ENCODE measurements at places on chromosomes 6 and 20. TPM values are rescaled to one million over a fixed set of nuclear protein-coding genes. Genes with fewer than 3 reads are reported as not detected.

- DNase-seq: no peak
These were observed 4.1 kb upstream of the SFT2D1 start for GRCh38 chr6:166346449-166346848.

CCDC170 gene
- total RNA-seq: 4.5 TPM

DNMT3B gene
- total RNA-seq: 2.1 TPM

- no peak for DNase-seq
These were observed 83.9 kb downstream of the DLL1 start for GRCh38 chr6:170206851-170207431.

GRCh38 chr6:168196385-168196860 is 117.4 kb upstream of the FRMD1 start:
- peak; percentile 31 for DNase-seq

ARMC2 gene
- 17.2 TPM for total RNA-seq

GRCh38 chr6:129659590-129660345 is 50.2 kb downstream of the ARHGAP18 start:
- DNase-seq: no peak

- no peak for DNase-seq
These were observed 30.6 kb upstream of the PHACTR2 start for GRCh38 chr6:143647191-143647590.

PHACTR3 gene
- total RNA-seq: not detected

- DNase-seq: no peak
These were observed 441.3 kb downstream of the CDC5L start for GRCh38 chr6:44828780-44829179.

DNA sequence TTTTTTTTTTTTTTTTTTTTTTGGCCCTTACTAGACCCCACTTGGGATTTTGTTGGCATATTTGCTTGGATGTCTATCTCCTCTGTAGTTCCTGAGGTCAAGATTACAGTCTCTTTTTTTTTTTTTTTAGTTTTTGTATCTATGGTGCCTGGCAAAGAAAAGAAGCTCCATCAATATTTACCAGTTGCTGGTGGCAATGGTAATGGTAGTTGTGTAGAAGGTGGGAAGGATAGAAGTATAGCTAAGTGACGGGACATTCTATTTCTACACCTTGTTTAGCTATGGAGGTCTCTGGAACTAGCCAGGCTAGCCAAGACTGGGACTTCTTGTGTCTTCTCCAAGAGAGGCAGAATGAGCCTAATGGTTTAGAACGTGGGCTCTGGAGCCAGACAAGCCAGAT is 42.2 kb upstream of the TNFAIP3 start:
- DNase-seq: no peak

DNA sequence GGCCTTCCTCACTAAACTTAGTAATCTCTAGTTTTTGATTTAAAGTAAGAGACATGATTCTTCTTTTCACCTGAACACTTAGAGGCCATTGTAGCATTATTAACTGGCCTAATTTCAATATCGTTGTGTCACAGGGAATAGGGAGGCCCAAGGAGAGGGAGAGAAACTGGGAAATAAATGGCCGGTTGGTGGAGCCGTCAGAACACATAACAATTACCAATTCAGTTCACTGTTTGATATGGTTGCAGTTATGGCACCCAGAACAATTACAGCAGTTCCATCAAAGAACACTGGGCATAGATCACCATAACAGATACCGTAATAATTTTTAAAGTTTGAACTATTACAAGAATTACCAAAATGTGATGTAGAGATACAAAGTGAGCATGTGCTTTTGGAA is 9.1 kb upstream of the GLYATL3 start:
- no peak for DNase-seq

FNDC1 gene
- 13.7 TPM for total RNA-seq

DNA sequence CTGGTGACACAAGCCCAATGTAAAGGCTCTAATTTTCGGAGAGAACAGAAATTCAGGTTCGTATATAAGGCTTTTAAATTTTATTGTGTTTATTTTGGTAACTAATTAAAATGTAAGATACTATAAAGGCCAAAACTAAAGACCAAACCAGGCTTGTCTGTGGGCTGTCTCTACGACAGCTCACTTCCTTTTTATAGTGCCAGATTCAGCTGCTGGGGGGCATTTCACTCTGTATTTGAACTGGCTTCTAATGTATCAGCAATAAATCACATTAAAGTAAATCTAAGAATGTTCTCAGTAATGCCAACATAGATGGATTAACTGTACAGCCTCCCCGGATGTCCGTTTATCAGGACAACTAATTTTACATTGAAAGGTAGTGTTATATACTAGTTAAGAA is 31.1 kb upstream of the STXBP5 start:
- DNase-seq: no peak

SMIM8 gene
- total RNA-seq: 17.6 TPM

DNA sequence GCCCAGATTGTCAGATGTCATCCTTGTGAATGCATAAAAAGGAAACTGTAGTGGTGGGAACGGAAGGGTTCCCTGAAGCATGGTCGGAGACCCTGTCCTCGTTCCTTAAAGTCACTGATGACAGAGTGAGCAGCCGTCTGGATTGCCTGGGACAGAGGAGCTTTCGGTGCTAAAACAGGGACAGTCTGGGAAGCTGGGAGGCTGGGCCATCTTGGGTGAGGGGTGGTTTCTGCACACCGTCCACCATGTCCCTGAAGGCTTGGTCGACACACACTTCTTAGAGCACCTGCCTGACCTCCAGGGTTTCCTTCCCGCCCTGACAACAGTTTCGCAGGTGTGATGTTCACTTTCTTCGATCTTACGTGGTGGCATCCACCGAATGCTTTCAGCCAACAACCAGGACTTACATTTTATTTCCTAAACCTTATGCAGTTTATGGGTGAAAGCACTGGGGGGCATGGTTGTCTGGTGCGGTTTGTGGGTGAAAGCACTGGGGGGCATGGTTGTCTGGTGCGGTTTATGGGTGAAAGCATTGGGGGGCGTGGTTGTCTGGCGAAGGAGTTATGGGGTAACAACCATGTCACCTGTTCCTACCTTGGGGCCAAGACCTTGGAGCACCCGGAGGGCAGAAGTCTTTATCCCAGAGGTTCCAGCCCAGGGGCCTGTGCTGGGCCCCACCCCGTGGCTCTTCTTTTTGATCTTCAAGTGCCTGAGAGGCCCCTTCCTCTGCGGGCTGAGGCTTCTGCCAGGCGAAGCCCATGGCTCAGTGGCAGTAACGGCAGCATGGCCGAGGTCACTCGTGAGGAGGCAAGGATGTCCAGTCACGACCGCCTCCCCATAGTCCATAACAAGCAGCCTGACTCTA is 81.7 kb upstream of the FRMD1 start:
- DNase-seq: no peak

PBOV1 gene
- not detected for total RNA-seq

IPCEF1 gene
- 5.0 TPM for total RNA-seq

- no peak for DNase-seq
These were observed 6.3 kb downstream of the SMOC2 start for GRCh38 chr6:168447282-168447681.

OR2H1 gene
- not detected for total RNA-seq

DNA sequence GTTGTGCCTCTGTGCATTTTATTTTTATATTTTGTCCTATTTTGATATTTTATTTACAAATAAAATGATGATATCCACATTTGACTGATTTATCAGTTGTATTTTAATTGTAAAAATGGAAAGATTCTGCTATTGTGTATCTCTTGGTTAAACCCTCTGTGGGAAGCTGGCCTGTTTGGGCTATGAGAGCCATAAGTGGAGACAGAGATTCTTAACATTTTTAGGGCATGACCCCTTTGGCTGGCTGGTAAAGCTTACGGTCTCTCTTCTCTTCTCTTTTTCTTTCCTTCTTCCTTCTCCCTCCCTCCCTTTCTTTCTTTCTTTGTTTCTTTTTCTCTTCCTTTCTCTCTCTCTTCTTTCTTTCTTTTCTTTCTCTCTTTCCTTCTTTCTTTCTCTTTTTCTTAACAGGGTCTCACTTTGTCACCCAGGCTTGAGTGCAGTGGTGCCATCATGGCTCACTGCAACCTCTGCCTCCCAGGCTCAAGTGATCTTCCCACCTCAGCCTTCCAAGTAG is 172.3 kb upstream of the CDYL start:
- no peak for DNase-seq

SLC35F1 gene
- 24.6 TPM for total RNA-seq

DNA sequence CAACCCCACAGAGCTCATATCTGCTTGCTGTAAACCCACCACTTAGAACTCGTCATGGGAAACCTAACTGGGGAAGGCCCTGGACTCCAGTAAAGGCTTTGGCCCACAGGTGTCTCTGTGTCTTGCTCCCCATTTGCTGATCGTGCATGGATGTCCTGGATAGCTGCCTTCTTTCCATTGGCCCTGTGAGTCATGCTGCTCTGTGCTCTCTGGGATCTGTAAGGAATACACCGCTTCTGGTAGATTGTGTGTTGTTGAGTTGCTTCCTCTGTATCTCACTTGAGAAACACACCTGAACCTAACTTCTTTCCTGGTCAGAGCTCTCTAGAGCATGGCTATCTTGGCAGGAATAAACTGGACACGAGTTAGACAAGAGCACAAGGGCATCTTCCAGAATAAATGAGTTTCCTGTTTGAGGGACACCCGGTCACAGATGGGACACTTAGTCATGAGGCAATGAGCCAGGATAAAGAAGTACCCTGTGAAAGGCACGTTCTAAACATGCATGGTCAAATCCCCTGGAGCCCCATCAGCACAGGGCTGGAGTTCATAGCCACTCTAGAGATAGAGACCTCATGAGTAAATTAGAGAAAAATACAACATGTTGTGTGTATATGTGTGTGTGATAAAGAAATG is 99.6 kb upstream of the TMEM170B start:
- no peak for DNase-seq

DNA sequence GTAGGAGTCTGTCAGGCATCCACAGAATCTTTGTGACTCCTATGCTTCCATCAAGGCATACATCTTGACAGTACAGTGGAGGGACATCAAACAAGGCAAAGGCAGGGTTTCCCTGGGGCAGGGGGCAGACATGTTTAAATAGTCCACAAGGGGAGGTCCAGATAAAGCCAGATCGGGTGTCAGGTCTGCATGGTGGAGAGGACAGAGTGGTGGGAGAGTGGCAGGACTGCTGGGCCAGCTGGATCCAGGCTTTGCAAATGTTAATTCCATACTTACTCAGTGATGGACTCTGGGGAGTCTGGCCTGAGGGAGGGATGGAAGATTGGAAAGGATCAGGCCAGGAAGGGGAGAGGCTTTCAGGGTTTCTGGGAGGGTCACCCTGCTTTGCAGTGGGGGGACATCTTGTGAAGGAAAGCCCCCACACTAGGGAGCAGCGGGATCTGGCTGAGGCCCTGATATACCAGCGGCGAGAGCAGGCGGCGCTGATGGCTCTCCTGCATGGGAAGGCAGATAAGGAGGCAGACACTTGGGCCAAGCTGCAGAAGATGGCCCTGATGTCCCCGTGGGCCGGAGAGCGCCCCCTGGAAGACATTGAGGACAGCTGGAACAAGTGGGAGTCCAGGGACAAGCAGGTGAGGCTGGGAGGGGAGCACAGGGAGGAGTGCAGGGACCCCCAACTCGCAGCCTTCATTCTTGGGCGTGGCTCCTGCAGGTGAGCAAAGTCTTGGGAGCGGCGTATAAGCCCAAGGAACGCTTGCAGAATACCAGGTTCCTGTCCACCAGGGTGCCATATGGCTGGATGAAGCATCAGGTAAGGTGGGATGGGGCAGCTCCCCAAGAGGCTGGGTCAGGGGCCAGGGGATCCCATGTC is 44.6 kb downstream of the SUN5 start:
- DNase-seq: no peak

- no peak for DNase-seq
These were observed 94.0 kb downstream of the ADGRG6 start for GRCh38 chr6:142395768-142396231.

- DNase-seq: no peak
These were observed 467 bp downstream of the TREML4 start for GRCh38 chr6:41228616-41229015.

DNA sequence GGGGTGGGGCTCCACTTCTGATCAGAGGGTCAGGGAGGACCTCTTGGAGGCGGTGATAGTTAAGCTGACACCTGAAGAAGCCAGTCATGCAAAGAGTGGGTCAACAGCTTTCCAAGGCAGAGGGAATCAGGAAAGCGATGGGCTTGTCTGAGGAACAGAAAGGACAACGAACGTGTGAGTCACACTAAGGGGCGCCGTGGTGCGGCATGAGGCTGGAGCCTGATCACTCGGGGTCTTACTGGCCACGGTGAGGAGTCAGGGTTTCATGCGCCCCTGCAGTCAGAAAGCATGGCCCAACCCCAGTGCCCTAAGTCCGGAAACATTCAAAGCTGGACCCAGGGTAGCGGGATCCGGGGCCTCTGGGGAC is 50.6 kb upstream of the SLC32A1 start:
- DNase-seq: no peak

SLPI gene
- total RNA-seq: 95.5 TPM

- DNase-seq: no peak
These were observed 3.5 kb downstream of the CTNNBL1 start for GRCh38 chr20:37697314-37697713.

- no peak for DNase-seq
These were observed 199.1 kb downstream of the SCP2D1 start for GRCh38 chr20:19012676-19013075.

DNA sequence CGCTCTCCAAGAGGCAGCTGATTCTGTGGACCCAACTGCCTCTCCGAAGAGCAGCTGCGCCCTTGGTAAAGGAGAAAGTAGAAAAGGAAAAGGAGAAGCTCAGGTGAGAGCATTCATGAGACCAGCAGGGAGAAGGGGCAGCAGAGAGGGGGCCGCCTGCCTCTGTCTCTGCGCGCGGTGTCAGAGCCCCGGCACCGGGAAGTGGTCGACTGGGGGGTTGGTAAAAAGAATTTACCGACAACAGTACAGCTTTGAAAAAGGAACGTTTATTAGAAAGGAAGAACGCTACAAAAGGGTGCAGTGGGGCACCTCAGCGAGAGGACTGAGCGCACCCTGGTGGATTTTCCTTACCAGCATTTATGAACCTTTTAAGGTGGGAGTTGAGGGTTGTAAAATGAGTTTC is 61.9 kb downstream of the GPR6 start:
- no peak for DNase-seq

GRCh38 chr20:43752051-43752360 is 25.2 kb upstream of the GTSF1L start:
- DNase-seq: no peak

MICB gene
- total RNA-seq: 2.9 TPM

MEA1 gene
- 46.0 TPM for total RNA-seq

TCF15 gene
- total RNA-seq: 2.1 TPM

- DNase-seq: no peak
These were observed 75.8 kb downstream of the EFHC1 start for GRCh38 chr6:52495922-52496321.

- DNase-seq: no peak
These were observed 117.8 kb upstream of the NEDD9 start for GRCh38 chr6:11350294-11350693.

- no peak for DNase-seq
These were observed 2.6 kb downstream of the DEFB113 start for GRCh38 chr6:49966823-49967222.

Measured in sciatic nerve (tissue), 2 donors.